ENCODE measurements at places on chromosomes 1 and 21. TPM values are rescaled to one million over a fixed set of nuclear protein-coding genes. Genes with fewer than 3 reads are reported as not detected.
A peak's percentile ranks its signal among the peaks of the same experiment; 100 is the strongest.

DNA sequence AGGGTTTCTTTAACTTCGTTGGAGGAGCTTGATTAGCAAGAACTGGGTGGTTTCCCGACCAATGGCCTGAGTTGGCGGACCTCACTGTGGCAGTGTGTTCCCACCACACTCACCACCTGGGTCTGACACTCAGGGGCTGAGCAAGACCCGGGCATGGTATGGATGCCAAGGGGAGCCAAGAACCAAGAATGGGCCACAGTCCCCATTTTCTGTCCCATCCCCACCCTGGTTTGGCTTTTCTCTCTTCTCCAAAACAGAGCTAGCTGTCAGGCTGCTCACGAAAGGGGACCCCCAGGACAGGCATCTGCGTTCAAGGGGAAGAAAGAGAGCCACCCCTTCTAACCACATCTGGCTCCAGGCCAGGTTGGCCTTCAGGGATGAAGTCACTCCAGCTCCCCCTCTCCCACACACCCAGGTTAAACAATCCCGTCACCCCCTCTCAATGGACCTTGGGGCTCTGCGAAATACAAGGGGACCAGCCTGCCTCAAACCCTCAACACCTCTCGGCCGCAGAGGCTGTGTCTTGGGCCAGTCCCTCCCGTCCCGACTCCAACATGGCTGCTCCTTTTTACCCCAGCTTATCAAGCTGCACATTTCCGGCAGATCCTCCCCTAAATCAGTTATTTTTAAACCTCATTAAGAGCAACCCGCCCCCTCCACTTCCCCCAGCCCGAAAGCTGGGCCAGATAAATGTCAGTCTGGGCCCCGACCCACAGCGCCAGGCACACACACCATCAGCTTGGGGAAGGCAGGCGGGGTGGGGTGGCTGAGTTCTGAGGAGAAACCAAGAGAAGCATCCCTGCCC, 3.4 kb downstream of the TAGLN2 start:
- DNase-seq, result no peak

- DNase-seq, result no peak
Observed at GRCh38 chr1:23568608-23569383, 9.5 kb upstream of the ID3 start.

- no peak for DNase-seq
Observed at GRCh38 chr21:44000360-44000759, 11.7 kb upstream of the TRAPPC10 start.

GRCh38 chr1:205528887-205529825, 24.7 kb downstream of the CDK18 start:
- peak; percentile 56 for DNase-seq

DNA sequence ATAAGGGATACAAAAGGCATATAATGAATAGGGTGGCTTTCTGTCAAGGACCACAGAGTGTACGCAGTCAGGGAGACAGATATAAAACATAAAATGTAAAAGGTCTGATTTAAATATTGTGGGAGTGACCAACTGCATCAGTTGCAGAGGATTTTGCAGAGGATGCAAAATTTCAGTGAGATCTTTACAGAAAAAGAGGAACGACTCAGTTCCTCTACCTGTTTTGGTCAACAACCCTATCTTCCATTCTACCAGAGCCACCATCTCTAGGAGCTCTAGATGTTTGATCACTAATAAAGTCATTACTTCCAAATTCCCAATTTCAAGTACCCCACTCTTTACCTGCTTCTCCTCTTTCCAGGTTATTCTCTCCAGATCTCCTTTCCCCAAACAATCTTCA, 16.5 kb downstream of the SOD1 start:
- DNase-seq, result no peak

- DNase-seq, result peak; percentile 43
Observed at GRCh38 chr1:30923597-30923996, 15.0 kb upstream of the SDC3 start.

DNA sequence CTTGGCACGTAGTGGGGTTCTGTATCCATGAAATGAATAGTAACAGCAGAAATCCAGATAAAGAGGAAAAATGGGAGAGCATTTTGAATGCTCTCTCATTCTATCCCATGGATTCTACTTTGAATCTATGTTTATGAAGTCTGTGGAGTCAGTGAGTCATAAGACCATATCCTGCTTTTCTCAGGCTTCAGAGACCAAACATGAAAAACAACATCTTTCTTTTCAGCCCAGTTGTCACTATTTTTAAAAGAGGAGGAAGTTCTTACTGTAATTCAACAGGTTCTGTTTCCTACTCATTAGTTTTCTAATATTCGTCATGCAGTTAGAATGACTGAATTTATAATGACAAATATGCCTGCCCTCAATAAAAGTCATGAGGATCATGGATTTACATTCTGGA, 39.4 kb upstream of the CD55 start:
- no peak for DNase-seq

DNA sequence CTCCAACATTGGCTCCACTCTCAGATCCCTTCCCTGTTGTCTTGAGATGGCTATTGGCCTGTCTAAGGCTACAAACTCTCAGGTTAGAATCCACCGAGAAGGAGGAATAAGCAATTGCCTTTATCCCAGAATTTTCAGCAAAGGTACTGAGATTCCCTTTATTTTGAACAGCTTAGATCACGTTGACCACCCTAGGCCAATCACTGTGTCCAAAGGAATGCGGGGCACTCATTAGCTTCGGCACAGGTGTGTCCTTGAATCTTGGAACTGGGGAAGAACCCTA, 6.9 kb downstream of the S100A11 start:
- no peak for DNase-seq

DNA sequence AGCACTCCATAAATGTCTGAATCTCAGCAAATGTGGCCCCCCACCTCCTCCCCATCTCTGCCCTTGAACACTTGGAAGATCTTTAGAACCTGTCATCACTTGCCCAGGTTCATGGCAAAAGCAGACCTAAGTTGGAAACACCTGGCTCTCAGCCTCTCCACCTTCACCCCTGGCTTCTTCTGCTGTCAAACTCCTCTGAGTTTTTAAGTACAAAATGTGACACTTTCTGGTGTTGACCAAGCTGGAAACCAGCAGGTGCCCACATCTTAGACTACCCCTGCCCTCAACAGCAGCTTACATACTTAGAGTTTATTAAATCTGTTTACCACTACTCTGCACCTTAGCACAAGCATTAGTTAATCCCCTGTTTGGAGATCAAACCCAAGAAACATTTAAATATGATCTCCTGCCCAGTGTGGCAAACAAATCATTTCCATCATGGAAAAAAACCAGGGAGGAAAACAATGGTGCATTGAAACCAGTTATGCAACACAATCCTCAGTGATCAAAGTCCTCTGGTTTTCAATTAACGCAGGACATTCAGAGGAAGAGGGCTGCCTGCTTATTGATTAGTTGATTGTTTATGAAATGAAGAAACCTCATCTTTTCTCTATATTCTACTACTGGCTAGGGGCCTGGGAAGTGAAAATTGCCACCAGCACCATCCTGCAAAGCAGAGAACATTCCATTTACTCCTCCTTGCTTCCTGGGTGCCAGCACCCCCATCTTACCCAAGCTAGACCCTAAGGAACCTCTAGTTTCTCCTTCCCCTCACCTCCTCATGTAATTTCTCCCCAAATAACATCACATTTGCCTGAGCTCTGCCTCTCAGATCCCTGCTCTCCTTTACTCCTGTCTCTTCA, 139.4 kb upstream of the RAB4A start:
- DNase-seq, result no peak

The AADACL3 gene
- total RNA-seq, result not detected

The C8A gene
- total RNA-seq, result not detected

The ADGRB2 gene
- total RNA-seq, result 11.3 TPM

The PLCH2 gene
- total RNA-seq, result not detected
